Regular cardiac myocyte (primary cell): ENCODE measurements at places on chromosomes 1 and 21. TPM values are rescaled to one million over a fixed set of nuclear protein-coding genes. Genes with fewer than 3 reads are reported as not detected.

CALML6 gene
- 0.19 and 0.85 TPM in 2 replicates for total RNA-seq

TRIM45 gene
- total RNA-seq: 3.3 and 3.4 TPM in 2 replicates

DHDDS gene
- total RNA-seq: 54.4 and 60.6 TPM in 2 replicates

TNFRSF4 gene
- total RNA-seq: not detected in 2 replicates

RNPEP gene
- total RNA-seq: 63.8 and 79.8 TPM in 2 replicates

LINGO4 gene
- total RNA-seq: not detected in 2 replicates
